ENCODE measurements at places on chromosomes 6 and 20.

GRCh38 chr6:96007663-96008062 is 8.1 kb upstream of the FUT9 start:
- DNase-seq: no peak

DNA sequence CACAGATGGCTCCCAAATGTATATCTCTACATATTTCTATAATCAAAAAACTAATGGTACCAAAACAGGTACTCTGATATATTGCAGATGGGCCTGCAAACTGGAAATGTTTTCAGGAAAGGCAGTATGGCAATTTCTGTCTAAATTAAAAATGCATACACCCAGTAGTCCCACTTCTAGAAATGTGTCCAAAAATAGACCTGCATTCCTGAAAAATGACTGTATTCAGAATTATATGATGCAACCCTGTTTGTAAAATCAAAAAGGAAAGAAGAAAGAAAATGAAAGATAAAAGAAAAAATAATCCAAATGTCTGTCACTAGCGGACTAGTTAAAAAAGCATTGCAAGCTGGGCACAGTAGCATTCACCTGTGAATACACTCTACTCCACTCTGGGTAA is 12.9 kb upstream of the MICB start:
- DNase-seq: no peak

- no peak for DNase-seq
Observed at GRCh38 chr6:14337152-14337551, 219.6 kb downstream of the CD83 start.

- DNase-seq: no peak
Observed at GRCh38 chr6:102313699-102314098, 920.2 kb downstream of the GRIK2 start.

GRCh38 chr6:144725736-144726522 is 440.8 kb downstream of the UTRN start:
- DNase-seq: no peak

DNA sequence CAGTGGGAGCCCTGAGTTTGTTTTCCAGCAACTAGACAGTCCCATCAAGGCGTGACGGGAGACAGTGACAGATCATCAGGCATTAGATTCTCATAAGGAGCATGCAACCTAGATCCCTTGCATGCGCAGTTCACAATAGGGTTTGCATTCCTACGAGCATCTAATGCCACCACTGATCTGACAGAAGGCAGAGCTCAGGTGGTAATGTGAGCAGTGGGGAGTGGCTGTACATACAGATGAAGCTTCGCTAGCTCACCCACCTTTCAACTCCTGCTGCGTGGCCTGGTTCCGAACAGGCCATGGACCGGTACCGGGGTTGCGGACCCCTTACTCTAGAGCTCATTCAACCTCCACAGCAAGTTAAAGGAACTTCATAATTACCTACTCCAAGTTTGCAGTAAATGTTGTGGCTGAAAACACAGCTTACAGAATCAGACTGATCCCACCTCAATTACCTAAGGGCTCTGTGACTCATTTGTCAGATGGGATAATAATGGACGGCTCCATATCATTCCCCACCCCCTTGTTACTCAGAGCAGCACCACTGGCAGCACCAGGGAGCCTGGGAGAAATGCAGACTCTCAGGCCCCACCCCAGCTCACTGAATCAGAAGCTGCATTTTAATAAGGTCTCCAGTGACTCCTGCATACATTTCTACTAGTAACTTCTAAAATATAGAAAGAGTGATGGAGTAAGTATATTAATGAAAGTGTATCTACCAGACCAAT is 15.7 kb downstream of the PXMP4 start:
- DNase-seq: no peak

- peak; percentile 12 for DNase-seq
Observed at GRCh38 chr6:134714679-134715078, 235.2 kb downstream of the ALDH8A1 start.

DNA sequence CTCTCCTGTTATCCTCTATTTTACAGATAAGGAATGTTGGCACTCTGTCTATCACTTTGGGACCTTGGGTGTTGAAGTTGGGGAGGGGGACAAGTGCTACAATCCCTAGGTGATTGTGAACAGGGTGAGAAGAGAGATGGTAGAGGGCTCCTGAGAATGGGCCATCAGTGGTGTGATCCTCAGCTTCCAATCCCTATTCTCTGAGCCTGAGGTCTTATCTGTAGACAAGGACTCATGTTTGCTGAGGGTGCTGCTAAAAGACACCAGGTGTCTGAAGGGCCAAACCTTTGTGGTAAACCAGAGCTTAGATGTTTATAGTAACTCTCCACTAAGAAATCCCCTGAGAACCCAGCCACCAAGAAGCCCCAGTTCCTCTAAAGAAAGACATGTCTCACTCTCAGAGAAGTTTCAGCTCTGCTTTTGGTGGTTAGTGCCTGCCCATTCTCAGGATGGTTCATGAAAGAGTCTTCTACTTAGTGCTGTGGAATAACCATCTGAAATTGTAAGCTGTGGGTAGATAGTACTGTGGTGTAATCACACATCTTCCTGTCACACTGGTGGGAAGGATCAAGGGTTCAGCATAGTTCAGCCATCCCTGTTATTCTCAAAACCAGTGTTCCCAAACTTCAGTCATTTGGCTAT is 58.2 kb upstream of the IL20RA start:
- no peak for DNase-seq

DNA sequence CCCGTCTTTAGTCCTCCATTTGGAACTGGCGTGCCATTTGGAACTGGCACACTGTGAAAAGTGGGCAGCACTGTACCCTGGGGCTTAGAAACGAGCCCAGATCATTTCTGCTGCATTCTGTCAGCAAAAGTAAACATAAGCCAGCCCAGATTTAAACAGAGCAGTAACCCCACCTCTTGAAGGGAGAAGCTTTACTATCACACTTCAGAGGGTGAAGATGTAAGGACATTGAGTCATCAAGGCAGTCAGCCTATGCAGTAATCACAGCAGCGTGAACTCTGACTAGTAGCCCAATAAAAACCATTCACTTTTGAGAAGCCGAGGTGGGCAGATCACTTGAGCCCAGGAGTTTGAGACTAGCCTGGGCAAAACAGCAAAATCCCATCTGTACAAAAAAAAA is 216.9 kb downstream of the EYA2 start:
- DNase-seq: no peak

GRCh38 chr6:9437836-9438235 is 977.0 kb downstream of the TFAP2A start:
- DNase-seq: no peak

GRCh38 chr20:46004187-46004586 is 4.5 kb upstream of the MMP9 start:
- no peak for DNase-seq

DNA sequence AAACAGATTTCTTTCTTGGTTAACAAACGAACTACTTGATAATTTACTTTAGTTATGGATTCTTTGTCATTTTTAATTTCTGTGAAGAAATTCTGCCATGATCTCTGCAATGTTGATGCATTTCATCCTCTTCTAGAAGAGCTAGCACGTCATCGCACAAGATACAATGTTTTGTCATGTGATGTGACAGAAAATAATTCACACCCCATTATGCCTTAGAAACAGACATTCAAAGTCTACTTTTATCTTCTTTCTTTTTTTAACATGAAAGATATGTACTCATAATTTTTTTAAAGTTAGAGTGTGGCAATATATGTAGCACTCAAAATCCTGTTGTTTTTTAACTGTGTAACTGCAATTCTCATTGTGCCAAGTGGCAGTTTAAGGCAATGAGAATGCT is 39.6 kb upstream of the NELFCD start:
- DNase-seq: no peak

- DNase-seq: peak; percentile 51
Observed at GRCh38 chr6:106339334-106340029, 13.9 kb upstream of the ATG5 start.

DNA sequence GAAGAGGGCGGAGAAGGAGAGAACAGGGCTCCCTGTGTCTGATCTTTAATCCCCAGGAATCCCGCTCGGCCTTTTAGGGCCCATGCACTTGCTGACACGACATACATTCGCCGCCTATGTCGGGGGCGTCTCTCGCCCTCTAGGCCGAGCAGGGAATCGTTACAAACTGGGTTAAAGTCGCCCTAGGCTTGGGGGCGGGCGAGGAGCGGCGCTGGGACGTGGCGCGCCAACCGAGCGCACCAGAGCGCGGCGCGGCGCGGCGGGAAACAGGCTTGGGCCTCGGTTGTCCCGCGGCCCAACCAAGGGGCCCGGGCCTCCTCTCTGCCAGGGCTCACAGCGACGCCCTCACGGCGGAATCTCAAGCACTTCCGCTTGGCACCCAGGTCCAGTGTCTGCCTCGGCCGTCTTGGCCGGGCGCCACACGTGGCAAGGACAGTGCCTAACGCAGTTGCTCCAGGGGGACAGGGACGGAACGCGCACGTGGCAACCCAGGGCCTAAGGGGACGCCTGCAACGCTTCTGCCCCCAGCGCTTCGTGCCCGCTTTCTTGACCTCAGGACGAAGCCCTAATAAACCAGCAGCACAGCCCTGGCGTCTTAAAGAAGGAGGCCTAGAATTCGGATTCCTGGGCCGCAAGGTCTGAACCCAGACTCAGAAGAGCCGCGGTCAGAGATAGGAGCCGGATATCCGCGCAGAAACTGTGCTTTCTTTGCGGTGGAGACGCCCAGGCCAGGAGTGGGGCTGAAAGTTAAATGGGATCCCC is 71.5 kb downstream of the NCR2 start:
- DNase-seq: peak; percentile 22

GRCh38 chr20:37220731-37221130 is 40.9 kb downstream of the GHRH start:
- DNase-seq: no peak

DNA sequence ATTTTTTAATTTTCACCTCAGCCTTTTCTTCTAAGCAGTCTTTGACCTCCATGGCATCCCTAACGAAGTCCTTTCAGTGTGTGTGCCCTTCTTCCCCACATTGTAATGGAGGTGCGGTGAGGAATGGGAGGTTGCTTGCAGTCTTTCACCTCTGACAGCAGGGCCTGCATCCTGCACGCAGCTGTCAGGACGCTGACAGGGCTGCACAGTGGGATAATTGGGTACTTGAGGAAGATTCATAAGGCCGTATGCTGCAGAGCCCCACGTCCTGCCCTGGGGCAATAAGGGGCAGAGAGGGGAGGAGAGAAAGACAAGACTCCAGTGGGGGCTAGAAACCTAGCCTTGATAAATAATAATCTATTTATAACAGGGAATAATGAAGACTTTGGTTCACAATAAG is 184.7 kb downstream of the SAMD5 start:
- no peak for DNase-seq

- no peak for DNase-seq
Observed at GRCh38 chr6:15452182-15452941, 206.5 kb downstream of the JARID2 start.

DNA sequence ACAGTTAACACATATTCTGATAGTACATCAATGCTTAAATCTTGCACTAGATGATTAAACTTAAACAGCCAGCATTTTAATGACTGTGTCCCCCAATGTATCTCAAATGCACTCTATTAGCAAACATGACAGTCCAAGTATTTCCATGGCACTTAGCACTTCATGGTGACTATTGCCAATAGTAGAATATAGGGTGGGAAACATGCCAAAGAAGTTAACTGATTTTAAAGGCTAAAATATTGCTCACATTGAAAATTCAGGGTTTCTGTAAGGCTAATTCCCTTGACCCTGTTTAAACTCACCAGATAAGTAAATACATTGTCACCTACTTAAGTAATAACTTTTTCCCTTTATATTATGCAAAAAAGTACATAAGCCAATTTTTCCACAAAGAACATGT is 266.9 kb downstream of the TBC1D32 start:
- no peak for DNase-seq

- no peak for DNase-seq
Observed at GRCh38 chr20:23289249-23289648, 61.3 kb upstream of the NXT1 start.
